ENCODE measurements at places on chromosomes 5 and 9.
A peak's percentile ranks its signal among the peaks of the same experiment; 100 is the strongest.

- DNase-seq: no peak
Measured at GRCh38 chr9:5499889-5500398, 10.4 kb upstream of the PDCD1LG2 start.

- peak; percentile 81 for DNase-seq
Measured at GRCh38 chr9:13088720-13089427, 190.6 kb downstream of the MPDZ start.

DNA sequence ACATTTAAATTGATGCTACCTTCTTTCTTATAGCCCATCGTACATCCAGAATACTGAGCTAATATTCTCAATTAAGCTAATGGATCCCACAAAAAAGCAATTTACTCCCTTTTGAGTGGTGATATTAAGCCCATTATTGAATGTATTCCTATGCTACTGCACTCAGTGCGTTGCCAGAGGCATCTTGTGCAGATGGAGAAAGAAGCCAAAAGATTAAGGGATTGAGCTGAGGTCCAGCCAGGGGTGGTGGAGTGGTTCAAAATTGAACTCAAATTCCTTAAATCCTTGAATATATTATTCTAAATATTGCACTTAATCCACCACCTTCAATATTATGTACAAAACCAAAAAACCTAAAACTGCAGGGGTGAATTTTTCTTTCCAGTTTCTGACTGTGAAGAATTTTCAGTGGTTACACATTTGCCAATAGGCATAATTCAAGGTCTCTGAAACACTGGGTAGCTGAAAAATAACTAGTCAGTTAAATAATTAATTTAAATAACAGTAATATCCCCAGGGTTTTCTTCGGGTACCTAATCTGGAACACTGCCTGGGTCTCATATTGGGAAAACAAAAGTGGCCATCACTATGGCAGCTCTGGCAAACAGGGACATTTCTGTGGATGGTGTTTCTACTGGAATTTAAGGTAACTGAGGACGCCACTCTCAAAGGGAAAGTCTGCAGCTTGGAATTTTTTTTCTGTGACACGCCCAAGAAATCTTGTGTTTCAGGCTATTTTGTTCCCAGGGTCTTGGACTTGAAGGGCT lies 6.2 kb upstream of the LIFR start:
- DNase-seq: no peak

DNA sequence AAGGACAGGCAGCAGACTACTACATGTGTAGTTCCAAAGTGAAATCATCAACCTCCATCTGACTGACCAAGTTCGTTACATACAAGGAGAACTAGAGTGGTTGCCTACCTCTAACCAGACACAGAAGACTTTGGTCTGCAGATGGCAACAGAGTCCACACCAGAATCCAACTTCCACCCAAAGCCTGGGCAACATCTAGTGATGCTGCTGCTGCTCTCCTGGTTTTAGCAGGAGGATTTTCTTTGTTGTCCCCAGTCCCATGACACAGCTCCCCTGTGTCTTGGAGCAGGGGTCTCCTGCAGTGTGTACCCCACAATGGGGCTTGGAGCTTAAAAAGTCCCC lies 46.4 kb upstream of the APC start:
- no peak for DNase-seq

DNA sequence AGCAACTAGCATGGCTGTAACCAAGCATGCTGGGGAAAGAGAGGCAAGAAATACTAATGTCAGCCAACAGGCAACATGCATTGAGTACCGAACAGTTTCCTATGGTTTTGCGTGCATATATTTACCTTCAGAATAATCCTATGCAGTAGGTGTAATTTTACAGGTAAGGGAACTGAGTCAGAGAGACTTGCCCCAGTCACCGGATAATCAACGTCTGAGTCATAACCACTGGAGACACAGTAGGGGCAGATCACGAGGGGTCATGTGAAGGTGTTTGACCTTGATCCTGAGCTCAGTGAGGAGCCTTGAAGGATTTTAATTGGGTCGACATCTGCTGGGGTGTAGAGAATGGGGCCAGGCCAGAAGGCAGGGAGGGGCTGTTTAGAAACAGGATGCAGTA lies 13.4 kb upstream of the TSC1 start:
- DNase-seq: no peak
